ENCODE measurements at places on chromosomes 6 and 20. TPM values are rescaled to one million over a fixed set of nuclear protein-coding genes. Genes with fewer than 3 reads are reported as not detected.

CLPSL1 gene
- polyA plus RNA-seq: not detected

EDN1 gene
- polyA plus RNA-seq: 1.4 TPM

PNPLA1 gene
- polyA plus RNA-seq: not detected

SPDEF gene
- polyA plus RNA-seq: 0.32 TPM

RFX6 gene
- not detected for polyA plus RNA-seq

BICRAL gene
- 17.5 TPM for polyA plus RNA-seq

- no peaks in the 10 kb centered on the region for H3K36me3 ChIP-seq
- no peak for DNase-seq
- no peak overlapping the region for H3K27ac ChIP-seq
- no peaks in the 10 kb centered on the region for H3K4me1 ChIP-seq
- H3K27me3 ChIP-seq: no peaks in the 10 kb centered on the region
- no peak overlapping the region for H3K4me3 ChIP-seq
These were observed 45.5 kb upstream of the FILIP1 start for GRCh38 chr6:75539136-75539535.

- H3K4me3 ChIP-seq: no peak overlapping the region
- DNase-seq: peak; percentile 82
- peak overlapping the region; percentile 48 for H3K27ac ChIP-seq
- no peaks in the 10 kb centered on the region for H3K27me3 ChIP-seq
- H3K36me3 ChIP-seq: no peaks in the 10 kb centered on the region
- peaks cover 37% of the 10 kb centered on the region for H3K4me1 ChIP-seq
These were observed 118.8 kb upstream of the TRAF3IP2 start for GRCh38 chr6:111724505-111724904.

DNA sequence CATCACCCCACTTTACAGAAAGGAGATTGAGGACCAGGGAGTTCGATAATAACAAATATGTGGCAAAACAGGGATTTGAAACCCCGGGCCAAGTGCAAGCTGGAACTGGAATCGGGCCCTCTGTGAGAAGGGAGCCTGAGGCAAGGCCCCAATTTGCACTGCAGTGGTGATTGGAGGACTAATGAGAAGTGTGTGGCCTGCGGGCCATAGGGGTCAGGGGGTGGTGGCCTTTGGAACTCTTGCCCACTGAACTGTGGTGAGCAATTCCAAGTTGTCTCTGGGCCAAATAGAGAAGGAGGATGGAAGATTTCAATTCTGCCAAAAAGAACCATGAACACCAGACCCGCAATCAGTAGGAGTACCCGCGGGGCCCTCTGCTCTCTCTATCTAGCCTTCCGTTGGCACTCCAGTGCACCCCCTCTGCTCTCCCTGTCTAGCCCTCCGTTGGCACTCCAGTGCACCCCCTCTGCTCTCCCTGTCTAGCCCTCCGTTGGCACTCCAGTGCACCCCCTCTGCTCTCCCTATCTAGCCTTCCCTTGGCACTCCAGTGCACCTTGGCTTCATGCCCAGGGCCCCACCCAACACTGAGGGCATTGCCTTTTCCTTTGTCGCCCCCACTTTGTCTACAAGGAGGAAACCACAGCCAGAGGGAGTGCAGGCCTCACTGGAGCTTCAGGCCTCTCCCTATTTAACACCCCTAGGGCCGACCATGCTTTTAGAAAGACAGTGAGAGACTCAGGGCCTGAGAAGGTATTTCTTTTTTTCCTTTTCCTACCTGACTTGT is 6.0 kb upstream of the PTPRA start:
- H3K4me3 ChIP-seq: no peak overlapping the region
- no peak overlapping the region for H3K27ac ChIP-seq
- peaks cover 21% of the 10 kb centered on the region for H3K36me3 ChIP-seq
- H3K27me3 ChIP-seq: no peaks in the 10 kb centered on the region
- no peak for DNase-seq

- H3K4me1 ChIP-seq: peaks cover 53% of the 10 kb centered on the region
- H3K27me3 ChIP-seq: no peaks in the 10 kb centered on the region
- no peak overlapping the region for H3K4me3 ChIP-seq
- H3K27ac ChIP-seq: peak overlapping the region; percentile 42
- H3K36me3 ChIP-seq: no peaks in the 10 kb centered on the region
- peak; percentile 39 for DNase-seq
These were observed 67.9 kb downstream of the ZHX3 start for GRCh38 chr20:41249411-41250281.

DNA sequence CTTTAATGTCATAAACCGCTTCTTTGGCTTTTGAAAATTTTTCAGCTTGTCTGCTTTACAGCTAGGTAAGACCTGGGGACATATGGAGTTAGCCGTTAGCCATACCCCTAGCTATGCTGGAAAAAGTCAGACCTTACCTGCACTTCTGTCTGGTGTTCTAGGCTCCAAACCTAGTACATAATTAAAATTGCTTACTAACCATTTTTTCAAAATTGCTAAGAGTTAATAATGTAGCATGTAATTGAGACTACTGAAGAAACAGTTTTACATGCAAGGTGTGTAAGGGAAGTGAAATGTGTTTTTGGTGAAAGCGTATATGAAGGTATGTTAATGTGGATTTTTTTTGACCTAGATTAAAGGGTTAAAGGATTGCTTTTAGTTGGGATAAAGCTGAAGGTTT is 336.9 kb downstream of the RNF144B start:
- H3K27ac ChIP-seq: no peak overlapping the region
- no peaks in the 10 kb centered on the region for H3K27me3 ChIP-seq
- no peak overlapping the region for H3K4me3 ChIP-seq

- H3K4me1 ChIP-seq: no peaks in the 10 kb centered on the region
- no peaks in the 10 kb centered on the region for H3K27me3 ChIP-seq
- DNase-seq: no peak
These were observed 47.1 kb upstream of the PMEPA1 start for GRCh38 chr20:57756921-57757320.

- no peaks in the 10 kb centered on the region for H3K36me3 ChIP-seq
- H3K27ac ChIP-seq: no peak overlapping the region
- H3K4me1 ChIP-seq: no peaks in the 10 kb centered on the region
- no peak for DNase-seq
- H3K27me3 ChIP-seq: no peaks in the 10 kb centered on the region
These were observed 71.3 kb upstream of the IYD start for GRCh38 chr6:150297327-150298029.

DNA sequence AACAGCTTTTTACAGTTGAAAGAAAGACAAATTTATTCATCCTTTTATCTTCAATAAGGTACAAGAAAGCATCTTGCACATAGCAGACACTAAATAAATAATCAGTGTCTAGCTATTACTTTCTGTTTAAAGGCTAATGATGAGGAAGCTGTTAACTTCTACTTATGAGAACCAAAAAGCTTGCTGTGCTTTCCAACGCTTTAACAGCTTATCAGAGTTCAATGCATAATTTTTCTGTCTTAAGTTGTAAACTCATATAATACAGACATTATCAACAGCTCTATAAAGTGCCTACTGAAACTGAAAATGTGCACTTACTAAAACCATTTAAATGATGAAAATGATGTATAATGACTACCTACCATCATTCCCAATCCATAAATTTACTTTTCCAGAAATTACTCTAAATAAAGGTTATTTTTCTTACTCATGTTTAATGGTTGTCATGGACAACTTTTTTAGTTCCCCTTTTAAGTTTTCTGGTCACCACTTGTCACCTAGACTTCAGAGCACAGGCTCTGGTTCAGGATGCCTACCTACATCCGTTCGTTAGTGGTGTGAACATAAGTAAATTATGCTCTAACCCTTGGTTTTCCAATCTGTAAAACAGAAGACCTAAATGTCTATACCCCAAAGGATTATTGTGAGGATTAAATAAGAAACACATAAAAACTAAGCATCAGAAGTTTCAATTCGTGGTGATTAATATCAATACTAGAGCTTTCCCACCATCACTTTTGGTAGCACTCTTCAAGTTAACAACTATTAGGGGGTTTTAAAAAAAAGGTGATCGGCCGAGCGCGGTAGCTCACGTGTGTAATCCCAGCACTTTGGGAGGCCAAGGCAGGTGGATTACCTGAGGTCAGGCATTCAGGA is 8.0 kb downstream of the PNISR start:
- peaks cover 39% of the 10 kb centered on the region for H3K4me1 ChIP-seq
- peak overlapping the region; percentile 84 for H3K27ac ChIP-seq
- no peak overlapping the region for H3K4me3 ChIP-seq
- H3K36me3 ChIP-seq: peaks cover 15% of the 10 kb centered on the region
- no peaks in the 10 kb centered on the region for H3K27me3 ChIP-seq

DNA sequence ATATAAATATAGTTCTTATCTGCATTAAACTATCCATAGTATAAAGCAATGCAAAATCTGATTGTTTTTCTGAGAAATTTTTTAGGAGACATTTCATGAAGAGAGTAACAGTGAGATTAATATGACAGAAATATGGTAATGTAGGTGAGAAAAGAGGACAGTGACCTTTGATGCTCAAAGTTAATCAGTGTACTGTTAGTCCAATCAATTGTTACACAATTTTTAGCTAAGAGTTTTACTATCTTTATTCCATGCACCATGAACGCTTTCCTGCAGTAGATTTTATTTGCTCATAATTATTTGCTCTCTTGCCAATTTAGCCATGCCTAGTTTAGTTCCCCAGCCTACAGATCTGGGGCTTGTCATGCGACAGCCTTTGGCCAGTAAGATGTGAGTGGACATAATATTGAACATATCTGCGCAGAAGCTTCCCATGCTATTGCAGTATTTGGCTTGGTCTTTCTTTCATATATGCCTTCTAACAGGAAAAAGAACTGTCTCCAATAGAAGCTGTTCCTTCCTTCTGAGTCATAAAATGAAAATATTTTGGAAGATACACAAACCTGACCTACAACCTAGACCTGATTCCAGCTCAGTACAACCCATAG is 38.7 kb downstream of the FKBP1C start:
- no peaks in the 10 kb centered on the region for H3K27me3 ChIP-seq
- H3K4me3 ChIP-seq: no peak overlapping the region
- no peak for DNase-seq
- H3K27ac ChIP-seq: no peak overlapping the region
- H3K36me3 ChIP-seq: no peaks in the 10 kb centered on the region

GRCh38 chr6:168150551-168151320 is 71.7 kb upstream of the FRMD1 start:
- no peak for DNase-seq
- no peak overlapping the region for H3K27ac ChIP-seq
- H3K4me3 ChIP-seq: no peak overlapping the region
- no peaks in the 10 kb centered on the region for H3K4me1 ChIP-seq
- H3K27me3 ChIP-seq: no peaks in the 10 kb centered on the region

DNA sequence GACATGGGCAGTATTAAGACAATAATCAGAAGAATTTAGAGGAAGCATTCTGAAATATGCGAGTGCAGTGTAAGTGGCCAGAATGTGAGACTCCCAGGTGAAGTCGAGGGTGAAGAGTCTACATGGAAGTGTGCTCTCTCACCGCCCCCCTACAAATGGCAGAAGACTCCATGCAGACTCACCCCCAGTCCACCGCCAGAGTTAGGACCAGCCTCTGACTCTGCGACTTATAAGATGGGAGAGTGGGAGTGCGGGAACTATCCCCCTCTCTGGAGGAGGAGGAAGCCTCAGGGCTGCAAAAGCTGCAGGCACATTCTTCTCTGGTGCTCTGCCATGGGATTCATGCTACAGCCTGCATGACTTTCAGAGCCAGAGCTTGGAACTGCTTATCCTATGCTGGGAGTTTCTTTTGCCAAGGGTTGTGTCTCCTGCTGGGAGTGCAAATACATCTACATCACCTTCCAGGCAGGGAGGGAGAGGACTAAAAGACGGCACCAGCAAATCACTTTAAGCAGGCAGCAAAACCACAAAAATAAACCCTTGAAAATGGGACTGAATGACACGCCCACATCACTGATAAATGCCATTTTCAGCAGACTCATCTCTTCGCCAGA is 206.7 kb upstream of the SULF2 start:
- no peaks in the 10 kb centered on the region for H3K4me1 ChIP-seq
- no peak overlapping the region for H3K27ac ChIP-seq
- H3K4me3 ChIP-seq: no peak overlapping the region
- no peaks in the 10 kb centered on the region for H3K36me3 ChIP-seq
- H3K27me3 ChIP-seq: no peaks in the 10 kb centered on the region
- no peak for DNase-seq

- H3K4me1 ChIP-seq: no peaks in the 10 kb centered on the region
- H3K27ac ChIP-seq: no peak overlapping the region
- no peak for DNase-seq
- H3K27me3 ChIP-seq: no peaks in the 10 kb centered on the region
These were observed 420.9 kb upstream of the JAG1 start for GRCh38 chr20:11094711-11095110.

- H3K27ac ChIP-seq: no peak overlapping the region
- H3K36me3 ChIP-seq: no peaks in the 10 kb centered on the region
- H3K4me1 ChIP-seq: no peaks in the 10 kb centered on the region
- no peak for DNase-seq
- H3K27me3 ChIP-seq: no peaks in the 10 kb centered on the region
These were observed 40.1 kb upstream of the CARMIL1 start for GRCh38 chr6:25239059-25239458.

DNA sequence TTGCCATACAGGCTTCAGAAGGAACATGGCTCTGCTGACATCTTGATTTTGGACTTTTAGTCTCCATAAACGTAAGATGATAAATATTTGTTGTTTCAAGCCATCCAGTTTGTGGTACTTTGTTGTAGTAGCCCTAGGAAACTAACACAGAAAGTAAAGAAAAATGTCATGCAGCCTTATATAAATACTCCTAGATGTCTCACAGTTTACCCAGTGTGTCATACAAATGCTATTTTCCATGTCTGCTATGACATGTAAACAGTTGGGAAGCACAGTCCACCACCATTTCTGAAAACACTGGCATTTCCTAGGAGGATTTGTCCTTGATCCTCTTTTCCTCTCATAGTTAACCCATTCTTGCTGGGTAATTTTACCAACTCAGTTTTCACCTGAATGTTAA is 30.6 kb upstream of the ME1 start:
- H3K27me3 ChIP-seq: no peaks in the 10 kb centered on the region
- H3K27ac ChIP-seq: no peak overlapping the region
- no peaks in the 10 kb centered on the region for H3K36me3 ChIP-seq
- DNase-seq: no peak
- no peak overlapping the region for H3K4me3 ChIP-seq

GRCh38 chr6:16585805-16586204 is 175.5 kb downstream of the ATXN1 start:
- H3K4me1 ChIP-seq: no peaks in the 10 kb centered on the region
- no peak overlapping the region for H3K4me3 ChIP-seq
- H3K27me3 ChIP-seq: no peaks in the 10 kb centered on the region
